ENCODE measurements at places on chromosomes 7 and 10.

DNA sequence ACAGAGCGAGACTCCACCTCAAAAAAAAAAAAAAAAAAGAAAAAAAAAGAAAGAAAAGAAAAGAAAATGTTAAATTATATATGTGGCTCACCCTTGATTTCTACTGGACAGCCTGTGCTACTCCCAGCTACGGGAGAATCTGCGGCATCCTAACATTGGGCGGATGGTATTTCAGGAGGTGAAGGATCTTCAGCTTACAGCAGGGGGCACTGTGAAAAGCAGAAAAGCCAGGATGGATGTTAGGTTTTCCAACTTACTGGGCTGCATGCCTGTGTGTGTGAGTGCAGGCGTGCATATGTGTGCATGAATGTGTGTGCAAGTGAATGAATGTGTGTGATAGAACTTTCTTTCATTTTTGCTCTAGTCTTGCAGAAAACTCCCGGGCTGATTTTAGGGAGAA, 1066.5 kb downstream of the TYW1 start:
- DNase-seq = no peak

GRCh38 chr7:116804471-116804870, 57.9 kb upstream of the CAPZA2 start:
- DNase-seq = no peak

DNA sequence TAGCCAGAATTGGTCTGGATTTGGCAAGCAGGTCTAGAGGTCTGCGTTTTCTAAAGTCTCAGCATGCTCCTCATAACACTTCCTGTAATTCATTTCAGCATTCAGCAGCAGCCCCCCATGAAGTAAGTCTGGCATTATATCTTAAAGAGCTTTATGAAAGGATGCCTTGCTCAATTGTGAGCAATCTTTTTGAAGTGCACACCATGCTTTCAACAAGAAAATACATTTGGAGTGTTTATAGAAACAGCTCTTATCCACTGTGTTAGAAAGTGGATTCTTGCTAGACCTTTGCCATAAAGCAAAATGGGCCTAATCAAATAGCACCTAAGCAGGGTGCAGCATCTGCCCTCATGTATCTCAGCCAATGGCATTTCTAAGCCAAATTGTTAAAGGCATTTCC, 378.0 kb upstream of the AKR1E2 start:
- DNase-seq = no peak

DNA sequence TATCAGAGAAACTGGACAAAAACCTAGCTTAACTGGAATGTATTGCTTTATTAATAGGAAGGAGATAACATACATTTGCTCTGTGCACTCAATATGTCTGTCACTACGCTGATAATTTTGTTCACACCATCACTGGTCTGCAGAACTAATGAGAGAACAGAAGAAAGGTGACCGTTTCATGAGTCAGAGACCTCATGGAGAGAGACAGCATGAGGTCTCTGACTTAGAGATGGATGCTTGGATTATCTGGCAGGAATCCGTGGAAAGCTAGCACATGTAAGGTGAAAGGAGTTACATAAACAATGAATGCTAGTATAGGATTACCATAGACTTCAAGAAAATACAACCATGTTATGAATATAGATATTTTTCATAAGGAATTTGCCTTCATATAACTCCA, 947.3 kb downstream of the IPMK start:
- DNase-seq = no peak

- DNase-seq = no peak
These were observed 68.1 kb upstream of the ADCY1 start for GRCh38 chr7:45506059-45506458.

- no peak for DNase-seq
These were observed 76.7 kb downstream of the VWA2 start for GRCh38 chr10:114315566-114316420.

DNA sequence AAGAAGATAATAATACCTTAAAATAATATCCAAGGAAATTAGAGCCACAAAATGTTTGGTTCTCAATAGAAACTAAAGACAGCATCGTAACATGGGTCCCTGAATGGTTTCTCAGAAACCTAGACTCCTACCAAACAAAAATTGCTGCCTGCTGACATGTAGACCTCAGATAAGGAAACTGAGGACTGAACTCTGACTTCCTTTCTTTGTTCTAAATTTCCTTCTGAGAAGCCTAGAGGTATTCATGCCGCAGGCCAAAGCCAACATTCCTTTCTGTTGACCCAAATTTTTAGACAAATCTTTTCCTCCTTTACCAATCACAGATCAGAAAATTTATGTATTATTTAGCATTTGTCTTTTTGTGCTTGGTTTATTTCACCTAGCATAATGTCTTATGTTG, 816.7 kb upstream of the PHF14 start:
- no peak for DNase-seq
